ENCODE measurements at places on chromosomes 11 and 22. TPM values are rescaled to one million over a fixed set of nuclear protein-coding genes. Genes with fewer than 3 reads are reported as not detected.
A peak's percentile ranks its signal among the peaks of the same experiment; 100 is the strongest.

- DNase-seq, result no peak
These were observed 81.1 kb upstream of the WNT7B start for GRCh38 chr22:46058091-46058420.

DNA sequence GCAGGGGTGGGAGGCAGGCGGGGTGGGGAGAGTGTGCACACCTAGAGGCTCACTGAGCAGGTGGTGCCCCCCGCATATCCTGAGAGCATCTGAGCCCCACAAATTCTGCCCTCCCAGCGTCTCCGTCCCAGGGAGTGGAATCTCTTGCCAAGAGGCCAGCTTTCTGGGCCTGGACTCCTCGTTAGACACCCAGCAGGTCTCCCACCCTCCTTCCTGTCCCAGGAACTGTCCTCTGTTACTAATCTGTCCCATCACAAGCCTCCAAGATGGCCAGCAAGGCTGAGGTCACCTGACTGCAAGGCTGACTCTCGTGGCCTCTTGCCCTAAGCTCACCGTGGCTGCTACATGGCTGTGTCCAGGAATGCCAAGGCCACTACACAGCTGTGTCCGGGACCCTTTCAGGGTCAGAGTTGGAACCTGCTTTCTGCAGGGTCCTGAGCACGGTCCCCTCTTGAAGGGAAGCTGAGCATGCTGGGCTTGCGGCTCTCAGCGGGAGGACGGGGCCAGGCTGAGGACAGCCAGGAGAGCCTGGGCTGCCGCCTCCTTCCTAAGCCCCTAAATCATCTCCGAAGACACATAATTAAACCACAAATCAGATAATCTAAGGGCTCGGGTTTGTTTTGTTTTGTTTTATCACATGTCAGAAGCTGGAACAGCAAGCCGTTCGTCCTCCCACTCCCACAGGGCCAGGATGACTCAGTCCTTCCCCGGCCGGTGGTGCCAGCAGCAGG, 1327.3 kb downstream of the TBC1D22A start:
- peak; percentile 64 for DNase-seq

DNA sequence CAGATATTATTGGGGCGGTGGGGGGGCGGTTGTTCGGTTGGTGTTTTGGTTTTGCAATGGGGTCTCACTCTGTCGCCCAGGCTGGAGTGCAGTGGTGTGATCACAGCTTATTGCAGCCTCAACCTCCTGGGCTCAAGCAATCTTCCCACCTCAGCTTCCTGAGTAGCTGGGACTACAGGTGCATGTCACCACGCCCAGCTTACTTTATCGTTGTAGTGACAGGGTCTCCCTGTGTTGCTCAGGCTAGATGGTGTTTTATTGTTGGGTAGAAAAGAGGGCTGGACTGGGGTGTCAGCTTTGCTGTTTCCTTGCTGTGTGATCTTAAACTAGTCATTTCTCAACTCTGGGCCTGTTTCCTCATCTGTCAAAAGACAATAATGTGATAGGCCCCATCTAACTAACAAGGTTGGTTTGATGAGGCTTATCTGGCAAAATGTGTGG, 17.5 kb upstream of the MYH9 start:
- no peak for DNase-seq

The POLDIP3 gene
- polyA plus RNA-seq, result 99.9 TPM

The TMEM151A gene
- not detected for polyA plus RNA-seq

DNA sequence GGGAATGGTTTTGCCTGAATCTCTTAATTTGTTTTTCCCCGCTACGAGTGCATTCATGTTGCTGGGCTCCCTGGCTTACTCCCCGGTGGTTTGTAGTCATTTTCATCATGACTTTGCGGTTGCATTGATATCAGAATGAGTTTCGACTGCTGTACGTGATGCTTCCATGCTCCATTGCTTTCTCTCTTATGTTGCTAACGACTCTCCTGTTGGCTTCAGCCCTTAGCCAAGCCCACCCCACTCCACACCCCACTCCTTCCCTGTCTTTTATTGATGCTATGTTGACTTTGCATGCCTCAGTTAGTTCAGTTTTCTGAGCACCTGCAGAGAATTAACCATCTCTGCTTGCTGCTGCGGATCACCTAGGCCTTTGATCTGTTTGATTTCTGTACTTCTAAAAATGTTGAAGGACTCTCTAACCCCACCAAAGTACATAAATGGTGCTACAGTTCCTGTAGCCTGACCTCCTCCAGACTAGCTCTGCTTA, 65.3 kb downstream of the ARFGAP2 start:
- no peak for DNase-seq

- no peak for DNase-seq
These were observed 497.5 kb downstream of the TBC1D22A start for GRCh38 chr22:47259990-47260389.

The DDX17 gene
- 639 TPM for polyA plus RNA-seq

DNA sequence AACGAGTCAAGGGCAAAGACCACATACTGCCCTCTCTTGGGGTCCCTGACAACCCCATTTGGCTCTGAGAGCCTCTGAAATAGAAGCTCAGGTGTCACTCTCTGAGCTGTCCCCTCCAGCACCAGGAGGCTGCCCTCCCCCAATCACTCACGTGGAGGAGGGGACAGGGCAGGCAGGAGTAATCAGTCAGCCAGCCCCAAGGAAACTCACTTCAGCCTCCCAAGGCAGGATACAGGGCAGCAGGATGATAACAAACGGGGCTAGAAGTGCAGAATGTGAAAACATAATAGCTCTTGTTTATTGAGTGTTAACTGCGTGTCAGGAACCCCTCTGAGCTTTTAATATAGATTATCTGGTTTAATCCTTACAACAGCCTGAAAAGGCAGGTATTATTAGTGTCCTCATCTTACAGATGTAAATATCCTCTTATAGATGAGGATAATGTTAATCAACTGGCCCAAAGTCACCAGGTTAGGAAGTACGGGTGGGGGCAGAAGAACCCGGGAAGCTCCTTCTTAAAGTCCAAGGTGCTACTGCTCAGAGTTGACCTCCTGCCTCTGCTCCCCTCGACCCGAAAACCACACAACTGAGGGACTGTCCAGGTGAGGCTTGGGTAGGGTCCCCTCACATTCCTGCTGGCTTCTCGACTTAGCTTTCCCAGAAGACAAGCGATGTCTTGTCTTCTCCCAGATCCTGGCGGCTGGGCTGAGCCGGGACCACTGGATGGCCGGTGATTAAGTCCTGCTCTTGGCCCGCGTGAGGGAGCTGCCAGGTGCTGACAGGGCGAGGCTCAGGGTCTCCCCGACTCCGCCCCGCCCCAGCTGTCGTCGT, 2.7 kb downstream of the CHRM4 start:
- no peak for DNase-seq

DNA sequence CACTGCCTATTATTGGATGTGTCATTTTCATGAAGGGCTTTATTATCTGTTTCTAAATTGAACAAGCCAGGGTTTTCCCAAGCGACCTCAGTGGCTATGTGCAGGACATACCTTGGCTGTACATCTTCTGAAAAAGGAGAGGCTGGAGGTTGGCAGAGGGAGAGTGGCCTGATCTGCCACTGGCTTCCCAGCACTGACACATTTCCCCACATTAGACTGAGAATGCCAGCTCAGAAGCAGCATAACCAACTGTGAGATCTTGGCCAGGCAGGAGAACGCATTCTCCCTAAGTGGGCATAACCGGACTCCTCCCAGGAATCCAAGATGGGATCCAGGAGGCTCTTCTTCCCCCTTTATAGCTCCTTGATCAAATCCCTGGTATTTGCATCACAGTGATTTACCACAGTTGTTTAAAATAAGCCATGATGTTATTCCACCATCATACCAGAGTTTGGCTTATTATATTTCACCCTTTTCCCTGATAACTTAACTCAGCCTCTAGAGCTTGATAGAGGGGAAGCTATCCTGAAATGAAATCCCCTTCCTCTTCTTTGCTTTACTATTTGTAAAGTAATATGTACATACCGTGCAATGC, 33.8 kb downstream of the AMOTL1 start:
- no peak for DNase-seq

DNA sequence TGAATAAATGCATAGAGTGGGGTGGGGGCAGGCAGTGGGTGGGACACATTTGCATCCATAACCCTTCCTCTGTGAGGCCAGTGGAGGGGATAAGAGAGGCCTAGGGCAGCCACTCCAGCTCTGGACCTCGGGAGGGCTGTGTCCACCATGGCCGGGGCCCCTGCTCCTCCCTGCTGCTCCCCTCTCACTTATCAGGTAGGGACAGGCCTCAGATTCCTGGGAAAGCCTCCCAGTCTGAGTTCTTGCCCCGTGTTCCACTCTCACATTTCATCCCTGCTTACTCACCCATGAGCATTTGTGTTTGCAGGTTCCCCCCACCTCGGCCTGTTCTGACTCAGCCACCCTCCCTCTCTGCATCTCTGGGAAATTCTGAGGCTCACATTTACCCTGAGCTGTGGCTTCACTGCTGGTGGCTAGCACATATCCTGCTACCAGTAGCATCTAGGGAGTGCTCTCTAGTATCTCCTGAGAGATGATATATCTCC, 128.7 kb upstream of the TOP3B start:
- no peak for DNase-seq

The COMMD9 gene
- 92.9 TPM for polyA plus RNA-seq

The CCS gene
- polyA plus RNA-seq, result 41.5 TPM

- DNase-seq, result no peak
These were observed 68.6 kb downstream of the ATXN10 start for GRCh38 chr22:45740236-45740635.

- DNase-seq, result no peak
These were observed 540.9 kb downstream of the RAB38 start for GRCh38 chr11:87634331-87634730.

GRCh38 chr11:44403587-44404273, 93.8 kb upstream of the ALX4 start:
- DNase-seq, result no peak

The APOA5 gene
- not detected for polyA plus RNA-seq

GRCh38 chr11:73182824-73183321, 35.2 kb upstream of the P2RY2 start:
- no peak for DNase-seq

DNA sequence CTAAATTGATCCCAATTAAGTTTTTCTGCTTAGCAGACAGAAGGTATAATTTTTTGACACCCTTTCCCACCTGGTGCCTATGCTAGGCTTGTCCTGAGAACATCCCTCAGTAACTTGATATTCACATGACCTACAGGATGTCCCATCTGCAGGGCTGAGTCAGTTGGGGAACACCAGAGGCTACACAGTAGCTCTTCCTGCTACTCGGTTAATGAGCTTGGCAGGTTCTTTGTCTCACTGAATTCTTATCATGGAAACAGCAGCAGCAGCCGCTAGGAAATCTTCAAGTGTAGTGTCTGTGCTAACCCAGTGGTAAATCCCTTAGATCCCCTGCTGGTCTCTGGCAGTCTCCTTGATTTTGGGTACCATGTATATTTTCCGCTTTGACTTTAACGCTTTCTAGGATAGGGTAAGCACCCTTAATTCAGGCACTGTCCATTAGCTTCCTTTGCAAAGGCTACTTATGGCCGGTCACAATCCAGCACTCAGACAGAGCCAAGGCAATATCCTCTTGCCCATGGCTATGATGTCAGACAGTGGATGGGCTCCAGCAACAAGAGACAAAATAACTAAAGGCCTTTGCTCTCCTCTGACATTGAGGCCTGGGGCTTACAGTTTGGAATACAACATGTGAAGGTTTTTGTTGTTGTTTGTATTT, 8.5 kb downstream of the MRPL16 start:
- DNase-seq, result peak; percentile 7

DNA sequence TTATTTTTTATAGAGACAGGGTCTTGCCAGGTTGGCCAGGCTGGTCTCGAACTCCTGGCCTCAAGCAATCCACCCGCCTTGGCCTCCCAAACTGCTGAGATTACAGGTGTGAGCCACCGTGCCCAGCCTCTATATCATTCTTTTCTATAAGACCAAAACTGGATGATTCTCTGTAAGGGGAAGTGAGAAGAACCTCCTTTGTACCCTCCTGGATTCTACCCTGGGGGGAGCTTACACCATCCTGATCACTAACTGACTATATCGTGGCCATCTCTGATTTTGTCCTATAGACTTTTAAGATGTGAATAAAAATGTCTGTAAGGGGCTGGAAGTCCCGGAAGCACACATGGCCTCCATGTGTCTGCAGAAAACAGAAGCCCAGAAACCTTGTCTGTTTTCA, 9.1 kb downstream of the PIWIL4 start:
- no peak for DNase-seq

DNA sequence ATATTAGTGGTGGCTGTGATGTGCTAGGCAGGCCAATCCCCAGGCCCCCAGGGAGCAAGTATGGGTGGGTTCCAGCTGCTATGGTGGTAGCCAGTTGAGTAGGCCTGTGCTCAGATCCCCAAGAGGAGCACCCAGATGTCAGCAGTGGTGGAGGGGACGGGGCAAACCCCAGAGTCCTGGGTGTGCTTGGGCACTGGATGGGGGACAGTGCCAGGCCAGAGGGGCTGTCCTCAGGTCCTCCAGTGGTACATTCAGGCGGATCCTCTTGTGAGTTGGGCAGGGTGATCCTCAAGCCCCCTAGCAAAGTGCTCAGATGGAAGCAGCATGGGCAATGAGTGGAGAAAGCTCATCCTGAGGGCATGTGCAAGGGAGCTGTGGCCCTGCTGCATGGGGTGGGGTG, 26.0 kb downstream of the CFAP300 start:
- no peak for DNase-seq

DNA sequence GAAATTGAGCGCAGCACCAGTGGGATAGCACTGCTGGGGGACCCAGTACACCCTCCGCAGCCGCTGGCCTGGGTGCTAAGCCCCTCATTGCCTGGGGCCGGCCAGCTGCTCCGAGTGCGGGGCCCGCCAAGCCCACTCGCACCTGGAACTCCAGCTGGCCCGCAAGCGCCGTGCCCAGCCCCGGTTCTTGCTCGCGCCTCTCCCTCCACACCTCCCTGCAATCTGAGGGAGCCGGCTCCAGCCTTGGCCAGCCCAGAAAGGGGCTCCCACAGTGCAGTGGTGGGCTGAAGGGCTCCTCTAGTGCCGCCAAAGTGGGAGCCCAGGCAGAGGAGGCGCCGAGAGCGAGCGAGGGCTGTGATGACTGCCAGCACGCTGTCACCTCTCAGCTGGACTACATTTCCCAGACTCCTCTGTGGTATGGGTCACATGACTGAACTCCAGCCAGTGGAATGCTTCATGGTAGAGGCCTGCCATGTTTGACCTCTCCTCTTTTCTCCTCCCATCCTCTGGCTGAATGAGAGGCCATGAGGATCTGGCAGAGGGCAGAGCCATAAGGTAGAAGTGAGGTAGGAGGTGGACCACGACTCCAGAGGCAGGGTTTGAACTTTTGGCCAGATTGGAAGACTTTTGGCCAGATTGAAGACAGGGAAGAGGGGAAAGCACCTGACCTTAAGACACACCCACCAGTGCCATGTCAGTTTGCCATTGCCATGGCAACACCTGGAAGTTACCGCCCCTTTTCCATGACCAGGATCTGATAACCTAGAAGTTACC, 6.2 kb downstream of the MRGPRD start:
- DNase-seq, result no peak
